Caudate nucleus (tissue), 63 donors: ENCODE measurements at places on chromosomes 4 and X.

DNA sequence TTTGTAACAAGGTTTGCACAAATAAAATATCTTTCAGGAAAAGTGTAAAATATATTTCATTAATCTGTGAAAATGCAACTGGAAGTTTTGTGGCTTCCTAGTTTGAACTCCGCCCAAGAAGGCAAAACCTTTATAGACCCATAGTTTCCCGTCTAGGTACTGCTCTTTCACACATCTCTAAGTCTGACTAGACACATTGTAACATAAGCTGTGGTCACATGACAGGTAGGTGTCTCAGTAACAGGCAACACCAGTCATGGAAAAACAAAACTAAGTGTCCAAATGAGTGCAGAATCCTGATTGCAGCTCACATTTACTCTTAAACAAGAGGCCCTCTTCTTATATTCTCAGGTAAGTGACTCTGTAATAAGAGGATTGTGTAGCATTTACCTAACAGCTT is 55.6 kb downstream of the SNCA start:
- DNase-seq, result no peak

- no peak for DNase-seq
These were observed 78.2 kb downstream of the MSL3 start for GRCh38 chrX:11836284-11836683.

- DNase-seq, result no peak
These were observed 25.7 kb downstream of the PJA1 start for GRCh38 chrX:69139516-69139915.

DNA sequence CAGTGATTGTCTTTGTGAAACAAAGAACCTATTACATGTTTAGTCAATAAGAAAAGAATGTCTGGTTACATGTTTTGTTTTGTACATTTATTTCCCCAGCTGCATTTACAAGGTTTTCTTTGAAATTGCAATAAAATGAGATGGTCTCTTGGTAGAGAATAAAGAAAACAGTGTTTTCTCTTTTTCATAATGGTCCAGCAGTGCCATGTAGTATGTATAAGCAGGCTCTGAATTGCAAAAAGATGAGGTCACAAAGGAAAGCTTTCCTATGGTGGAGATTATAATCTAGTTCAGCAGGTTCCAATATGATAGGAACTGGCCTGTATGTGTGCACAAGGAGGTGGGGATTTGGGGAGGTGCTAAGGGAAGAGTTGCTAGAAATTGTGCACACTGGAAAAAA is 1417.3 kb downstream of the STIM2 start:
- DNase-seq, result no peak

- DNase-seq, result no peak
These were observed at the start of gene NSUN7 for GRCh38 chr4:40749717-40750460. Gene NSUN7, plus strand, starts transcription at chr4:40749955. Its CDS starts 739 bp downstream, at chr4:40750694.

GRCh38 chr4:157014621-157015591 is 43.3 kb upstream of the PDGFC start:
- no peak for DNase-seq

DNA sequence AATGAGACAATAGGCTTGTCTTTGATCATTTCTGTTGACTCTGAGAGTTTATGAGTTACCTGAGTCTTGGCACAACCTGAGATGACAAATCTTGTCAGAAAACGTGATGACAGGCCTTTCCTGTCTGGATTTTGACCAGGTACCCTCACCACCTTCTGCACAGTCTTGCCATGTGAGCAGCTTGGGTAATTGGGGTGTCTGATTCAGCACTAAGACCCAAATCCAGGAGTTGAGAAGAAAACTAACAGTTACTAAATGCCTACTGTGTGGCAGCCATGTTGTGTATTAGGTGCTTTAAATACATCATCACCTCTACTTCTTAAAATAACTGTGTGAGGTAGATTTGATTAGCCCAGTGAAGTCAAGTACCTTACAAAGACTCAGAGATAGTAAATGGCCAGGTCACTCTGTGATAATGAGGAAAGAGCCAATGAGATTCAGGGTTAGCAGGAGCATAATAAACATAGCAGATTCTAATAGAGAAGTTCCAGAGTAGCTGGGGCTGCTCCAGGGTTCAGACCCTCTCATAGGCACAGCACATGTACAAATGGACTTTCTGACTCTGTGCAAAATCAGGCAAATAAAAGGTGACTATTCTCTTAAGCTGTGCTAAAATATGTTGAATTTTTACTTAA is 2.8 kb downstream of the EREG start:
- DNase-seq, result no peak

GRCh38 chr4:81214881-81215868 is at the start of gene PRKG2:
Gene PRKG2, minus strand, starts transcription at chr4:81215222. Its CDS starts 10,175 bp downstream, at chr4:81205047.
- no peak for DNase-seq

DNA sequence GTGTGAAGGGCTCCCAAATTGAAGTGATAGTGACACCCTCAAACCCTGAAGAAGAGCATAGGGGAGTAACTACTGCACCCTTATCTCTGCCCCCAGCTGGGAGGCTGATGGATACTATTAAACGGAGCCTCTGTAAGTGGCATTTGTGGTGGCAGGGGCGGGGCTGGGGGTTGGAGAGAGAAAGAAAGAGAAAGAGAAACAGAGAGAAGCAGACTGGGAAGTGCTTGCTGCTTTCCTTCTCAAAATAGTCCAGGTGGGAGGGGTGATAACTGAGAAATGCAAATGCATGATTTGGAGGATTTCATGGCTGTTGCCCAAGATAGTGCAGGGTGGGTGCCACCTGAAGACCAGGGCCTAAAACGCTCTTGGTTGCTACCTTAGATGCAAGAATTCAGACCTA is 253.5 kb upstream of the GATB start:
- DNase-seq, result no peak
